Osteocyte (in vitro differentiated cells): ENCODE measurements at places on chromosomes 11 and 22. TPM values are rescaled to one million over a fixed set of nuclear protein-coding genes. Genes with fewer than 3 reads are reported as not detected.

DNA sequence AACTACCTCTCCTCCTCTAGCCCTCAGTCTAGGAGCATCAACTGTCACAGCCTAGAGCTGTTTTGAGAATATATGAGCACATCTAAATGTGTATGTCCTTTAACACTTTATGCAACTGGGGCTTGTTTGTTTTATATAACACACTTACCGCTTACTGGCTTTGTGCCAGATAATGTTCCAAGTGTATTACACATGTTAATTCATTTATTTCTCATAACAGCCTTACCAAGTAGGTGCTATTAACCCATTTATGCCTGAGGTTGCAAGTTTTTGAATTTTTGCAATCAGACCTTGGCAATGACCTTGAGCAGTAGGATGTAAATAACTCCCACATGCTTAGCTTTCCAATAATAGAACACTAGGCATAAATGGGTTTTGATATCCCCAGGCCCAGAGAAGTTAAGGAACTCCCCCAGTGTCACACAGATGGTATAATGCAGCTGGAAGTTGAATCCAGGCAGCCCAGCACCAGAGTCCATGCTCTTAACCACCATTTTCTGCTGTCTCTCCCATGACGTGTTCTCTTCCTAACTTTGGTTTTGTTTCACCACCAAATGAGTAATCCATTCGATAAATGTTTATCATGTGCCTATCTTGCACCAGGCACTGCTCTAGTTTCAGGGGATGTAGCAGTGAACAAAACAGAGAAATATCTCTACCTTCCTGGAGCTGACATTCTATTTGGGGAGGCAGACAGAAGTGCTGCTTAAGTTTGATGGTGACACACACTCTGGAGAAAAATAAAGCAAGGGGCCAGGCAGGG is 23.1 kb downstream of the PRDM11 start:
- no peak for DNase-seq

- no peak for DNase-seq
Observed at GRCh38 chr22:30275625-30276024, 9.0 kb upstream of the OSM start.

- no peak for DNase-seq
Observed at GRCh38 chr22:24536089-24536488, 18.8 kb downstream of the GUCD1 start.

DNA sequence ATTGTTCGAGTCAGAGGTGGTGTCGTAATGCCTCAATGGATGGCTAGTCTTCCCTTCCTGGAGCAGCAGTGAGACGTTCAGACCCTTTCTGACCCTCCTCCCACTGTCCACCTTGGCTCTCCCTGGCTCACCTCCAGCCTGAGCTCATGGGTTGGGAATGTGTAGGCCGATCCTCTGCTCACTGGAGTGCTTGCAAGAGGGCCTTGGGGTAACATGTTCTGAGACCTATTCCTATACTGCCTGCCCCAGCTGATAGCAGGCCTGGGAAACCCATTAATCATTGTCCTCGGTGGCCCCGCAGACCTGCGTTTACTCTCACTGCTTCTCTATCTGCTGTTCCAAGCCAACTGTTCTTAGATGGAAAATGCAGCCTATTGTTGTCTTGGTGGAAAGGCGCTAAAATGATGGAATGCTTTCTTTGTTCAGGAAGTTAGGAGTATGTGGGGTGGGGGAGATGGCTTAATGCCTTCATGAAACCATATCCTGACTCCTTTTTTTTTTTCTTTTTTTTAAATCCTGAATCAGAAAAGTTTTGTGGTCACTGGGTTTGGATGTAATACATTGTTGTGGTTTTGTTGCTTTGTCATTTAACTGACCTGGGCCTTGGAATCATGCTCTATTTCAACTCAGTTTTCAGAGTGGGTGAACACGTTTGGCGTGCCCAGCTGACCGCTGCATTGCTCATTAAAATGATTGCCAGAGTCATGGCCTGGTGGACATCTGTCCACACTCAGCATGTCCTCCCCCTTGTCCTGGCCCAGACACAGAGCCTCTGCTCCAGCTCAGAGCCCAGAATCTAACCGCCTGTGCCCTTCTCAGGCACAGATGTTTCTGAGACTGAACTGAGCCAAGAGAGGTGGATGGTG is 72.5 kb downstream of the MICAL2 start:
- no peak for DNase-seq

DNA sequence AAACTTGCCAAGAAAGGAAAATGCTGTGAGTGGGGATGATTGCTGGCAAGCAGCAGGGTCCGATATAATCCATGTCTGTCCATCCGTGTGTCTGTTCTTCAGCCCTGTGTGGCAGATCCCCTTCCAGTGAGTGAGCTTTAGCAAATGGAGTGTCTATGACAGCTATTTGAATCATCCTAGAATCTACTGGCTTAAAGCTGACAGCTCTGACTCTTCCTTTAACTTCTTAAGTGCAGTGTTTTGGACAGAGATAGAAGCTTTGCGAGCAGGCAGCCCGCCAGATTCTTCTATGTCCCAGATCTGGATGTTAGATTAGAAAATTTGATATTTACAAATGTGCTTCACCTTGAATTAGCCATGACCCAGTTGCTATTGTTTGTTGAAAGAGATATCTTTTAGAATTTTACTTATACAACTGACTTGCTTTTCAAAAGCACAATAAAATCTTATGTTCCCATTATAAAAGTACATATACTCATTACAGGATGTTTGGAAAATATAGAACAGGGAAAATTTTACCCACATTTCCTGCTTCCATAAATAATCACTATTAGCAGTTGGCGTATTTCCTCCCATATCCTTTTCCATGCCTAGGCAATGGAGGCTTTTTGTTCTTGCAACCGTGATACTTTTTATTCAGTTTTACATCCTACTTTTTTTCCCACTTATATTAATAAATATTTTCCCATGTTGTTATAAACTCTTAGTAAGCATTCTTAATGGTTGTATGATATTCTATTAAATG is 124.5 kb downstream of the COMMD9 start:
- DNase-seq, result no peak

RAC2 gene
- total RNA-seq, result not detected in 2 replicates

OR5AK2 gene
- total RNA-seq, result not detected in 2 replicates

CRYBB2 gene
- total RNA-seq, result not detected in 2 replicates
